ENCODE measurements at places on chromosomes 2 and 18. TPM values are rescaled to one million over a fixed set of nuclear protein-coding genes. Genes with fewer than 3 reads are reported as not detected.

GRCh38 chr2:184677171-184677570, 78.8 kb downstream of the ZNF804A start:
- no peak for DNase-seq

GRCh38 chr18:36798738-36799473, 29.9 kb downstream of the TPGS2 start:
- no peak for DNase-seq

GRCh38 chr2:45212953-45213635, 203.8 kb upstream of the SIX2 start:
- DNase-seq, result no peak

GRCh38 chr2:138336146-138336545, 165.4 kb upstream of the SPOPL start:
- DNase-seq, result no peak

- no peak for DNase-seq
Measured at GRCh38 chr2:24496959-24497358, 5.9 kb downstream of the NCOA1 start.

DNA sequence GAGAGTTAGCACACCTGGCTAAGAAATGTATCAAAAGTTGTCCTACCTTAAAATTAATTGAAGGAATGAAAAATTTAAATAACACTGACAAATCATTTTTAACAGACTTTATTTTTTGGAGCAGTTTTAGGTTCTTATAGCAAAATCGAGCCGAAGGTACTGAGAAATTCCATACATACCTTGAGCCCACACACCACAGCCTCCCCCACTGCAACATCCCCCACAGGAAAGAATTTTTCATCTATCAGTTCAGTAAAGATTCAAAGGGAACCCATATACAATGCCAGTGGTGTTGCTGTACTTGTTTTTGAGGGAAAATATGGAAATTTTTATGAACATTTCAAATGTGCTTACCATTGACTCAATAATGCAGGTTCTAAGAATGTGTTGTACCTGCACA, 169.8 kb upstream of the HS6ST1 start:
- DNase-seq, result no peak

DNA sequence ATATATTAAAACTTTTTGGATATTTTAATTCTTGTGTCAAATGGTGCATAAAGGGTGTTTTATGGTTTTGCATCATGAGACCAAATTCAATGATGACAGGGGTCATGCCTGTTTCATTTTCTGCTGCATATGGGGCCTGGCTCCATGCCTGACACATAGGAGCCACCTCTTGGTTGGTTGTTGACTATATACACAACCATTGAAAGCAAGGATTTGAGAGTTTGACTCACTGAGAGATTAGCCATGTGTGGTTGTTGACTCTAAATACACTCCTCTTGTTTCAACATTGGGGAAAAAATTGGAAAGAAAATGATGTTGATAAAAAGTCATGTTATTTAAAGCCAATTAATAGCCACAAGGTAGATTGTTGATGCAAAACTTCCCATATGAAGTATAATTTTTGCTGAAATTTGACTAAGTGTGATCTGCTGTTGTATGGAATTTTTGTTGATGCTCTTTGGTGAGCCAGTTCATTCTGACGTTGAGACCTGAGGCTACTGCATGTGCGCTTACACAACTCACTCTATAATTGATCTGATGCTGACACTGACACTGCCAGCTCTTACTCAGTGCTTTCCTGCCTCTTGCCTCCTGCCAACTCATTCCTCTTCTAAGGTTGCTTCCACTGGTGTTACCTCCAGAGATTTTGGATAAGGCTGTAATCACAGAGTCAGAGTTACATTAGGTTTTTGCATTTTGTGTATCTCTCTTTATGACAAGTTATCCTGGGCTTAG, 446.2 kb upstream of the SLC14A2 start:
- no peak for DNase-seq

DNA sequence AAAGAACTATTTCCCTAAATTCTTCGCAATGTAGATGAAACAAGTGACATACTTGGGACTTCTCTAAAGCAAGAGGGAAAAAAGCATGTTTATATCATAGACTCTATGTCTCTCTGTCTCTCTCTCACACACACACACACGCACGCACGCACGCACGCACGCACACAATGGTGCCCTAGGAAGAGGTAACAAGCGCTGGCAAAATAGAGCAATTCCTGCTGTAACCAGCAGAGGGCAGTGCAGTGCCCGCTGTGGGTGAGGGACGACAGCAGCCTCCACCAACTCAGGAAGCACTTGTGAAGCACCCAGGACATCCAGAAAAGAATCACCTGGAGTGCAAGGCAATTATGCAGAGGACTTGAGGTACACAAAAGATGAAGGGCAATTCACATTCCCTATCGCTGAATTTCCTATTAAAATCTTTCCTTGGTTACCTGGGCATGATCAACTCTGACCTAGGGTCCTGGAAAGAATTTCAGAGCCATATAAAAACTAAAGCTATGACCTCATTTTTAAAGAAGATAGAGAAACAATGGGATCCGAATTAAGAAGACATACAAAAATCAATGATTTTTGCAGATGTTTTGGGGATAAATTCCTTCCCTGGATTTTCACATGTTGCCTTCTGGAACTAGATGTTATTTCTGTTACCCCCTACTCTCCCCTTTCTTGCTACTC, 166.4 kb downstream of the PDE11A start:
- peak; percentile 87 for DNase-seq

- peak; percentile 51 for DNase-seq
Measured at GRCh38 chr2:136118819-136119716, 1.1 kb upstream of the CXCR4 start.

GRCh38 chr2:114661971-114662939, 219.8 kb downstream of the DPP10 start:
- peak; percentile 2 for DNase-seq

DNA sequence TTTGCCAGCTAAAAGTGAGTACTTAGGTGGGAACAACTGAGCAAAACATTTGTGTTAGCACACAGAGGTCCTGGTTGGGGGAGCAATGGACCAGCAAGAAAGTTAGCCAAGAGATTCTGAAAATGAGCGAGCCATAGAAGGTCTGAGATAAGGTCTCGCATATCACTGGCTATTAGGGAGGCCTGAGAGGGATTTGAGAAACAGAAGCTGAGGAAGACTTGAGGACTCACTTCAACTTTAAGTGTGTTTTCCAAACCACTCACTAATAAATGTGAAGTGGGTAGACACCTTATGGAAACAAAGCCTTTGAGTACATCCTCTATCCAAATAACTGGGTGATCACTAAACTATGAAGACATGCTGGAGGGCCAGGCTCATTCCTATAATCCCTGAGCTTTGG, 958.5 kb downstream of the DPP10 start:
- DNase-seq, result no peak

DNA sequence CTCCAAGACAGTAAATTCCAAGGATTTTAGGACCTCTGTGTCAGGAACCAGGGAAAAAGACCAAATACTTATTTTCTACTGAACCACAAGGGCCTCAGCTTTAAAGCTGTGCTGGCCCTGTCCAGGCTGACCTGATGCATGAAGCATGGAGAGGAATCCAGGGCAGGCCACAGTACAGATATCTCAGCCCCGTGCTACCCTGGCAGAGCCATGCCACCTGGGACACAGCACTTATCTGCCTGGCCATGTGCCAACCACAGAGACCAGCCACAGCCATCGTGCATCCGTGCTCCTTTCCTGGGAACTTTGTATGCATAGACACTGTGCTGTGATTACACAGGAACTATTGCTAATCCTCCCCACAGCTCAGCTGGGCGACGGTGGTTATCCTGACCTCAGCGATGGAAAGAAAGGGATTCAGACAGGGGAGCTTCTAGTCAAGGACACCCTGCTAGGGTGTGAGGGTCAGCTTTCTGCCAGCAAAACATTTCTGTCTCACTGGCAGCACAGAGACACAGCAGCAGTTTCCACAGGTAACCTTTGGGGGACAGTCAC, 687.4 kb upstream of the ID2 start:
- no peak for DNase-seq

- peak; percentile 23 for DNase-seq
Measured at GRCh38 chr2:204453730-204454167, 91.5 kb upstream of the PARD3B start.

- DNase-seq, result no peak
Measured at GRCh38 chr18:75472396-75472795, 44.9 kb upstream of the SMIM21 start.

GRCh38 chr2:6764968-6765723, 100.6 kb downstream of the CMPK2 start:
- DNase-seq, result no peak

- DNase-seq, result no peak
Measured at GRCh38 chr18:42641996-42642395, 473.5 kb downstream of the RIT2 start.

Gene TEKT4
- total RNA-seq, result not detected

Gene DCDC2C
- total RNA-seq, result not detected

Gene SCTR
- not detected for total RNA-seq

Gene CPLX4
- total RNA-seq, result not detected

Gene TMBIM1
- 8.5 TPM for total RNA-seq

Measured in neural crest cell (in vitro differentiated cells).